ENCODE measurements at places on chromosomes 6 and 20.

DNA sequence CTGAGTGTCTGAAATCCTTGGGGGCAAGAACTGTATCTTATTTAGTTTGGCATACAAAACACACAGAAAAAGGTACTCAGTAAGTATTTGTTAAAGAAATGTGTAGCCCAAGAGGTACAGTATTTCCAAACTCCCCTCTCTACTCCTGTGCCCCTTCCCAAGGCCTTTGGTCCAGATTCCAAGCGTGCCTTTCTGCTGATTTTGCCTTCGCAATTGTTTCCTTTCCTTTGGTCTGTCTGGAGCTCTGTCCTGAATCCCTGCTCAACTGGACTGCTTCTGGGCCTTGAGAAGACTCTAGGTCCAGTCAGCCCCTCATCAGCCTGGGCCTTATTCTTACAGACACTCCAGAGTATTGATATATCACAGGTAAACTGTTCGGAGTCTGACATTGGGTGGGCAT is 122.2 kb upstream of the SYNCRIP start:
- DNase-seq: no peak

DNA sequence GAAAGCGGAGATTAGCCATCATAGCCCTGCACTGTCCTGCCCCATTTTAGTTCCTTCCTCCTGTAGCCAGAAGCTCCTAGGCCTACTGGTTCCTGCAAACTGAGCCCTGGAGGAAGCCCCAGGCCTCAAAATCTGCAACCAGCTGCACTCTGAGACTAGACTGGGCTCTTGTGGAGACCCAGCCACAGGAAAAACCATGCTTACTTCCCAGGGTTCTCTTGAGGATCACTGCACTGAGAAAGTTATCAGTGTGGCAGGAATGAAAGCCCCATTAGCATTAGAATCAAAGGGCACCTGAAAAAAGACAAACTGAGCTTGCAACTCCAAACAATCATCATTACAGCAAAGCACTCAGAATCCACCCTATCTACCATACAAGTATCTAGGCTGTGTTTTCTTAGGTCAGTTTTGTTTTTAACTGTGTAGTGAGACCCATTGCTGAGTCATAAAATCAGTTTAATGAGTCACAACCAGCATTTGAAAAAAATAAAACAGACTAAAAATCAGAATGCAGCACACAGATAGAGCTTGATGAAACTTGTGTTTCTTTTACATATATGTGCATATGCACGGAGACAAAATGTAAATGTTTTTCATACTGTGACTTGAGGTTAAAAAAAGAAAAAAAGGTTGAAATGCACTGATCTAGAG is 91.0 kb downstream of the UNC5CL start:
- no peak for DNase-seq

DNA sequence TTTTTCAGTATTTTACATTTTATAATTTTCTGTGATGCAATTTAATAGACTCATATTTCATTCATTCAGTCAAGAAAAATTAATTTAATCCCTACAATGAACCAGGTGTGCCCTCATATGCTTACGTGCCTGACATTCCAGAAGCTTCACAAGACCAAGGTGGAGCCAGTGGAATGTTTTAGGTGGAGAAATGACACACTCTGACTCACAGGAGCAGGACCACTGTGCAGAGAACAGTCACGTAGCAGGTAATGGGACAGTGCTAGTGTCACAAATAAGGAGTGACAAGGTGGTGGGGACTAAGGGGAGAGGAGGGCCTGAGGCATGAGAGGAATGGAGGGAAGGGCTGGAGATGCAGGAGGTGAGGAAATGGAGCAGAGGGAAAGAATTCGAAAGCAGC is 37.0 kb upstream of the HLA-G start:
- DNase-seq: no peak

GRCh38 chr6:15457121-15457650 is 205.6 kb downstream of the DTNBP1 start:
- peak; percentile 19 for DNase-seq

DNA sequence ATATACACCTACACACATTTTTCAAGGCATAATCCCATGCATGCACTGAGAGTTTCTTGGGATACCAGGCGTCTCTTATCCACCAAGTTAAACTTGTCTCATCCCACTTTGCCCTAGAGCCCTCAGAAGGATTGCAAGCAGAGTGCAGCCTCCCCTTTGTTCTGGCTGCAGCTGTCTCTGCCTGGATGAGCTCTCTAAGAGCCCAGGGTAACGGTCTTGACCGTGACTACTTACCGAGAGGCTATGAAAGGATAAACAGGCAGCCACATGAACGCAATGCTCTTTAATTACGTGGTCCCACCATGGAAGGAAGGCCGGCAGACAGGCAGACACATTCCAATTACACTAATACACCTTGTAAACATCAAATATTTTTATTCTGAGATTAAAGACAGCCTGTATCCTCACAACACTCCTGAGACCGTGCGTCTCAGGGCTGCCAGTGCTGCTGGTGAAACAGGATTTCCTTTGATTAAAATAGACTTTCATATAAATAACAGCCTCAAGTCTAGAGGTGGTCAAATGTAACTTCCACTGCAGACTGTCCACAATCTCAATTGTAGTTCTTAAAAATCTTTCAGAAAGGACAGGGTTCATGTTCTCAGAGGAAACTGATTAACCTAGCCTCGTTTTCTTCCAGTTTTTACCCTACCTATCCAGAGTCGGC is 210.0 kb upstream of the PRDM1 start:
- no peak for DNase-seq

GRCh38 chr6:149751239-149751638 is 1.7 kb downstream of the PCMT1 start:
- DNase-seq: no peak

- DNase-seq: no peak
Measured at GRCh38 chr6:125356884-125357283, 55.1 kb upstream of the HDDC2 start.

GRCh38 chr6:28880894-28881780 is 42.6 kb downstream of the TRIM27 start:
- DNase-seq: peak; percentile 87

DNA sequence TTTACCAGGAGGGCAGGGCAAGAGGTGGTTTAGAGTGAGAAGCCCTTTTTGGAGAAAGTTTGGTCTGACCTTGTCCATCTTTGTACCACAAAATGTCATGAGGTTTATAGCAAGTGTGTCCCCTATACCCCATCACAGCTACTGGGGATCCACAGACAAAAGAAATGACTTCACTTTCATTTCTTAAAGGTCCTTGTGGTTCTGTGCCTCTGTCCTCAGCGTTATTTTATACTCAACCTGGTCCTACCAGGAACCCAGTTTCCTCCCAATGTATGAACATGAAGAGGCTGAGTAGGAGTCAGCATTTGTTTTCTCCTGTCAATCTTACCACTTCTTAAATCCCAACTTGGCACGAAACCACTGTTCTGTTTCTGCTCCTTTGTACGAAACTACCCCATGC is 157.6 kb downstream of the NFATC2 start:
- DNase-seq: no peak

- DNase-seq: no peak
Measured at GRCh38 chr6:170210026-170210390, 80.9 kb downstream of the DLL1 start.

GRCh38 chr6:22008248-22008836 is 288.5 kb downstream of the PRL start:
- no peak for DNase-seq

GRCh38 chr20:58774667-58775263 is 75.9 kb downstream of the GNAS-AS1 start:
- DNase-seq: no peak

DNA sequence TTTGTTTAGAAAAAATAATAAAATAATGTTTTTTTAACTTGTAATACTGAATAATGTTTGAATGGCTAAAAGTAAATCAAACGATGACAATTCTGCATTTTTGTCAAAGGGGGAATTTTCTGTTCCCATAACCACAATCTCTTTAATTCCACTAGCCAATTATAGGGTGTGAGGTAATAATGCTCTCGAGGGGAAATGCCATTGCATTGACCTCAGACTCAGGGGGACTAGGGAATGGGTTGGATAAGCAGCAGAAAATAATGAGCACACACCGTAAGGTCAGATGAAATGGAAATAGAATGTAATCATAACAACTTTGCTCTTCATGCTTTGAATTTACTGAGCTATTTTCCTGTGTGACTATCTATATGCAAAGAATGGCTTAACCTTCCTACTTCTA is 584.7 kb downstream of the RFPL4B start:
- DNase-seq: no peak

GRCh38 chr6:15399641-15400470 is 154.0 kb downstream of the JARID2 start:
- DNase-seq: peak; percentile 92

- DNase-seq: no peak
Measured at GRCh38 chr20:57791966-57792365, 82.2 kb upstream of the PMEPA1 start.

Data from NCI-H748 treated with DMSO at 0.1 percent for 48 hours (cell line).